Pancreas (tissue), 10 donors: ENCODE measurements at places on chromosomes 16 and 17. TPM values are rescaled to one million over a fixed set of nuclear protein-coding genes. Genes with fewer than 3 reads are reported as not detected.

DPEP3 gene
- 0.12 TPM for total RNA-seq

ANKRD40CL gene
- total RNA-seq, result not detected

SYT17 gene
- total RNA-seq, result 3.6 TPM

JPH3 gene
- total RNA-seq, result 0.09 TPM

DNA sequence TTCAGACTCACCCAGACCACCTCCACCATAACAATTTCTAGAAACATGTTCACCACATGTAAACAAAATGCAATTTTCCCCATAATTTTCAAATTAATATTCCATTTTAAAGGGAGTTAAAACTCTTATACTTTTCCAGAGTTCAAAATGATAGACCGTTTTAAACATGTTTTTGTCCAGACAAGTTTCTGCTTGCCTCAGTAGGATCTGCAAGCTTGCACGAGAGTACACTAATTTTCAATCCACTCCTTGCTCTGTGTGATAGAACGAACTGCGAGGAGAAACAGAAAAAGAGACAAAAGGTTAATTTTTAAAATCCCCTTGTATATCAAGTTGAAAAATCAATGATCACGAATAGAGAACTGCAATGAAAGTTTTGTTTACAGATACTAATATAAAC, 7.1 kb downstream of the FAHD1 start:
- DNase-seq, result no peak

- DNase-seq, result no peak
These were observed 11.9 kb downstream of the STAC2 start for GRCh38 chr17:39213852-39214251.

- no peak for DNase-seq
These were observed 308.2 kb upstream of the GOT2 start for GRCh38 chr16:59042301-59042700.

DNA sequence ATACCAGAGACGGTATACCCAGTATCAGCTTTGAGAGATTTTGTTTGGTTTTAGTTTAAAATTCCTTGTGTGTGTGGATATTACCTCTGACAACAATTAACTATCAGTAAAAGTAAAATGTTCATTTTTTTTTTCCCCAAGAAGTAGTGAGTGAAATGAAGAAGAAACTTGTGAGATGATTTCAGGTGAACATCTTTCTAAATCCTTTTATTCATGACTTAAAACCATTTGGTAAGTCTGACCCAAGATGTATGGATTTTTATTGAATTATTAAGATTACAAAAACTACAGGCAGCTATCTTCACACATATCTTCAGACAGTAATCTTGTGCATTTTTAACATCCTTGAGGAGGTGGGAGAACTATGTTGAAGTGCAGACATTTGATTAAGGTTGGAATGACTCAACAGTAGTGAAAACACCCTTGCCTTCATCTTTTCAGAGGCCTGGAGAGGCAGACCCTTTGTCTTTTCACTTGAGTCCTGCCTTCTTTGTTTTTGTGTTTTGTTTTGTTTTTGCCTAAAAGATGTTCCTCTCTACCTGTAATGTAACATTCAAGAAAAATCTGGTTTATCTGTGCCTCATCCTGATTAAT, 240.3 kb upstream of the TBX2 start:
- no peak for DNase-seq

DNA sequence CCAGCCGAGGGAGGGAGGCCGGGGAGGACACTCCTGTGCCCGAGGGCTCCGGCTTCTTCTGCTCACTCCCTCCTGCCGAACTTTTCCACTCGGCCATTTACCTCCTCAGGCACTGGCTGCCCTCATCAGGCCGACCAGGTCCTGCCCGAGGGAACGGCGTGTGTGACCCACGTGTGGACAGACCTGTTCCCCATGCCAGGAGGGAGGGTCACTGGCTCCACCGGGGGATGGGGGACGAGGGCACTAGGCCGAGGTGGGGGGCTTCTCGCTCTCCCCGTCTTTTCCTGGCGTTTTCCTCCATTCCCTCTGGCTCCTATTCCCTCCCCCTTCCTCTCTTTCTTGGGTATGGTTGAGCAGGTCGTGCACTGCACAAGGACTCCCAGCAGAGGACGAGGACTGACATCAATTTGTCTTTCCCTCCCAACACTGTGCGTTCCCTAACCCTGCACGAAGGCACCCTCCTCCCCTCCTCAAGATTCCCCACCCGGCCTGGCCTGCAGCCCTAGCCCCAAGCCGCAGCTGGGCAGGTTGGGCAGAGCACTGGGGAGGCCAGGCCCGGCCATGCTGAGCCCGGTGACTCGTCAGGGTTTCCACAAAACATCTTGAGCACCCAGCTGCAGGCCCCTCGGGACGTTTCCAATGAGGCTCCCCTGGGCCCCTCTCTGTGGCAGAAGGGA, 3.2 kb upstream of the IL17C start:
- no peak for DNase-seq

GRCh38 chr16:82530883-82531282, 95.9 kb upstream of the CDH13 start:
- DNase-seq, result no peak

- peak; percentile 16 for DNase-seq
These were observed 34.7 kb upstream of the RBBP6 start for GRCh38 chr16:24504472-24505345.

GRCh38 chr16:7398536-7398935, 65.9 kb downstream of the RBFOX1 start:
- DNase-seq, result no peak

- no peak for DNase-seq
These were observed 21.5 kb downstream of the TMEM235 start for GRCh38 chr17:78252701-78253635.

- DNase-seq, result no peak
These were observed 123.2 kb downstream of the HS3ST2 start for GRCh38 chr16:22937169-22937568.
